ENCODE measurements at places on chromosomes 2 and 18.

DNA sequence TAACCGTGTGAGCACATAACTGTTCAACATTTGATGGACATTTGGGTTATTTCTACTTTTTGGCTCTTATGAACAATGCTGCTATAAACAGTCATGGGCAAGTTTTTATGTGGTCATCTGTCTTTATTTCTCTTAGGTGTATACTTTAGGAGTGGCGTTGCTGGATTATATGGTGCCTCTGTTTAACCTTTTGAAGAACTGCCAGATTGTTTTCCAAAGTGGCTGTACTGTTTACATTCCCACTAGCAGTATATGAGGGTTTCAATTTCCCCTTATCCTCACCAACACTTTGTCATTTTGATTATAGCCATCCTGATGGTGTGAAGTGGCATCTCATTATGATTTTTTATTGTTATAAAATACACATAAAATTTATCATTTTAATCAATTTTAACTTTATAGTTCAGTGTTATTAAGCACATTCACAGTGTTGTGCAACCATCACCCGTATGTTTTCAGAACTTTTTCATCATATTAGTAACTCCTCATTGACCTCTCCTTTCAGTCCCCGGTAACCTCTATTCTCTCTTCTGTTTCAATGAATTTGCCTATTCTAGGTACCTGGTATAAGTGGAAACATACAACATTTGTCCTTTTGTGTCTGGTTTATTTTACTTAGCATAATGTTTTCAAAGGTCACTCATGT is 55.4 kb downstream of the EML4 start:
- no peak for DNase-seq

GRCh38 chr2:232377841-232378734 is 463 bp upstream of the ALPP start:
- no peak for DNase-seq

DNA sequence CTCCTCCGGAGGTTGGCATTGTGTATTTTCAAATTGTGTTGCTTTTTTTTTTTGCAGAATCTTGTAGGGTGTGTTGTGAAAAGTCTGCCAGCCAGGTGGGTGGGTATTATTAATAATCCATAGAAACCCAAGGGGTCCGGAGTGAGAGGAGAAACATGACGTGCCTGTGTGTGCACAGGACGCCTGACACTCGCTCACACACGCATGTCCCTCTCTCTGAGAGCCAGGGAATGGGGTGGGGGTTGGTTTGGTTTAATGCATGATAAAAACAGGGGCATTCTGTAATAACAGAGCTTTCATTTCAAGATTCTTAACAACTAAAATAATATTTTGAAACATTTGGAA is 224.8 kb downstream of the FAM210A start:
- DNase-seq, result no peak

GRCh38 chr2:4937550-4937949 is 754.6 kb upstream of the SOX11 start:
- DNase-seq, result no peak

Data from natural killer cell treated with Interleukin-12 subunit alpha and Interleukin-12 subunit beta and Interleukin-15 and Interleukin-18, amount 100 ng/mL, for 72 hours (primary cell).